ENCODE measurements at places on chromosomes 12 and 14. TPM values are rescaled to one million over a fixed set of nuclear protein-coding genes. Genes with fewer than 3 reads are reported as not detected.

The HAL gene
- polyA plus RNA-seq: 1.3 TPM

The GALNT9 gene
- 8.7 TPM for polyA plus RNA-seq

The B4GALNT3 gene
- polyA plus RNA-seq: 13.6 TPM

The PLA2G1B gene
- 0.65 TPM for polyA plus RNA-seq

The INHBE gene
- polyA plus RNA-seq: 0.55 TPM

The DHRS2 gene
- 29.0 TPM for polyA plus RNA-seq

The SDS gene
- 0.38 TPM for polyA plus RNA-seq

The PWP1 gene
- 51.9 TPM for polyA plus RNA-seq

The SYCP3 gene
- 1.5 TPM for polyA plus RNA-seq

The BDKRB2 gene
- polyA plus RNA-seq: 2.8 TPM

The ABCC9 gene
- 23.2 TPM for polyA plus RNA-seq

The IGFBP6 gene
- polyA plus RNA-seq: 11.2 TPM

GRCh38 chr12:122403831-122404230 lies 18.6 kb downstream of the CLIP1 start:
- no peak for DNase-seq

DNA sequence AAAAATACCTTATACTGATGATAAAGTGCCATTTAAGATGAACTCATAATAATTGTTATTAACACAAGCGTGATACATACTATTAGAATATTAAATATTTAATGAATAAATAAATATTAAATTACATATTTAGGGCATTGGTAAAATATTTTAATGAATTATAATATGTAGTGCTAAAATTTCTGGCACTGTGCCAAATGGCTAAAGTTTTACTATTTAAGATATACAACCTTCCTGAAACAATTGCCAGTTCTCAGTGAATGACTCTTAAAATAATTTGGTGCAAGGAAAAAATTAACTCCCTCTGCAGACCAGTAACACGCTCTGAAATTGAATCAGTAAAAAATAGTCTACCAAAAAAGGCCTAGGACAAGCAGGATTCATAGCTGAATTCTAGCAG lies 428.9 kb upstream of the ATXN7L3B start:
- no peak for DNase-seq

GRCh38 chr14:100187247-100187833 lies 27.9 kb upstream of the DEGS2 start:
- DNase-seq: no peak

- no peak for DNase-seq
These were observed 28.4 kb downstream of the SARNP start for GRCh38 chr12:55789171-55789570.

GRCh38 chr12:120851944-120852343 lies 52.2 kb downstream of the SPPL3 start:
- no peak for DNase-seq

- DNase-seq: no peak
These were observed 108.7 kb downstream of the GAS2L3 start for GRCh38 chr12:100682178-100682577.

GRCh38 chr14:88562532-88562830 lies 356 bp upstream of the ZC3H14 start:
- DNase-seq: no peak

DNA sequence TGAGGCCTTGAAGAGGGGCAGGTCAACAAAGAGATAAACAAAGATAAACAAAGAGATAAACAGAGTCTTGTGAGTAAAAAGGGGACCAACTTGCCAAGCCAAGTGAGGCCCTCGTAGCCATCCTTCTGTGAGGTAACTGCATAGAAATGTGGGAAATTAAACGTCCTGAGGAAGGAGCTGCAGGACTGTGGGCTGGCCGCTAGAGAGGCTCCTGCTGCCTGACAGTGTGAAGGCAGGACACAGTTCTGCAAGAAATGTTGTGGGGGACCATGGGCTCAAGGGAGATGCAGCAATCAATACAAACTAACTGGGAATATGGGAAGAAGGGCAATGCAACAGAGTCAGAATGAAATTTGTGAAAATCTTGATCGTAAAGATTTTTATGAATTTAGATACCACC lies 91.9 kb downstream of the SLC8A3 start:
- DNase-seq: no peak

GRCh38 chr12:111033281-111034082 lies 113.1 kb upstream of the MYL2 start:
- no peak for DNase-seq

- no peak for DNase-seq
These were observed 175.3 kb downstream of the DERA start for GRCh38 chr12:16086462-16086861.

DNA sequence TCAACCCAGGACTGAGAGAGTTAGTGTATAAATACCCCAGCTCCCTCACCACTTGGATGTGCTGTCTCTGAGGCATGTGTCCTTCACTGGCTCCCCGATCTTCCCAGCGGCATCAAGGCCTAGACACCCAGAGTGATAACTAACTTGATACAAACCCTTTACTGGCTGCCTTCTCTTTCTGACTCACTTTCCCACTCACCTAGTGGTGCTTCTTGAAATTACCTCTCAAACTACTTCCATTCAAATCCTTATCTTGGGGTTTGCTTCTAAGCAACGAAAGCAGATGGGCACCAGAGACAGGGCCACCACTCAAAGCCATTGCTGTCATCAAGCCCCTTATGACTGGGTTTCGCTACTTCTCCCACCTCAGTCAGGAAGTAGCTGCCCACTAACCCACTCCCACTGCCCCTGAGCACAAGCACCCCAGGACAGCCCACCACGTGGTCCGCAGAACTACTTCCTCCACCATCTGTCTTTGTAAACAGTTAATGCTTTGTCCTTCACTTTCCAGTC lies 17.2 kb downstream of the ZFP36L1 start:
- DNase-seq: no peak

DNA sequence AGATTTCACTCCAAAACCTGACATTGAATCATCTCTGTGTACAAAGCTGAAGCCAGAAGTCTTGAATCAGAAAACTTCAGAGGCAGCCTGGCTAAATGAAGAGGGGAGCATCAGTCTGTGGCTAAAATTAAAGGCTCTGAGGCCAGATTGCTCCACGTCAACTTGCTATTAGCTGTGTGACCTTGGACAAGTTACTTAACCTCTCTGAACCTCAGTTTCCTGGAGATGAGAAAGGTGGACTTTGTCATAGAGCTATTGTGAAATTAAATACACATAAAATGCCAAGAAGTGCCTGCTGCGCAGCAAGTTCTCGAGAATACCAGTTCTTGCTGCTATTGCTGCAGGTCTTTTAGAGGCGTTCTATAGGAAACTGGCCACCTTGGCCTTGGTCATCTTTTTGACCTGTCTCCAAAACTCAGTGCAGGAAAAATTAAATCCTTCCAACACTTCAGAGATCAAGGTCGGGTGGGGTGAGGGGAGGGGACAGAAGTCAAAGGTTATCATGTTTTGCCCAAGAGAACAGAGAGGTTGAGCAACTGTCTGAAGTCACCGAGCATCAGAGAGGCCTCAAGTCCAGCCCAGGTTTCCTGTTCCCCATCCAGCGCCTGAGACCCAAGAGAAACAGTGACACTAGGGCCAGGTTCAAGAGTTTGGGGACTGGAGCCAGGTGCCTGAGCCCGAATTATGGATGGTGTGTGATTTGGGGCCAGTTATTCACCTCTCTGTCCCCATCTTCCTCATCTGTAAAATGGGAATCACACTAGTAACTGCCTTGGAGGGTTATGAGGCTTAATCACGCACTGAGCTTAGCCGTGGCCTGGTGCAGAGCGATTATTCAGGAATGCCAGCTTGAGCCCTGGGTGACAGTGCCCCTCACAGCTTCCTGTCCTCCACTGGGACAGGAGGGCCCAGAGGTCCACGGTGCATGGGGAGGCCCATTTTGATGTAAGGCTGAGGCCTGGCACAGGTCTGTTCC lies 1.1 kb downstream of the SERPINA1 start:
- DNase-seq: no peak

DNA sequence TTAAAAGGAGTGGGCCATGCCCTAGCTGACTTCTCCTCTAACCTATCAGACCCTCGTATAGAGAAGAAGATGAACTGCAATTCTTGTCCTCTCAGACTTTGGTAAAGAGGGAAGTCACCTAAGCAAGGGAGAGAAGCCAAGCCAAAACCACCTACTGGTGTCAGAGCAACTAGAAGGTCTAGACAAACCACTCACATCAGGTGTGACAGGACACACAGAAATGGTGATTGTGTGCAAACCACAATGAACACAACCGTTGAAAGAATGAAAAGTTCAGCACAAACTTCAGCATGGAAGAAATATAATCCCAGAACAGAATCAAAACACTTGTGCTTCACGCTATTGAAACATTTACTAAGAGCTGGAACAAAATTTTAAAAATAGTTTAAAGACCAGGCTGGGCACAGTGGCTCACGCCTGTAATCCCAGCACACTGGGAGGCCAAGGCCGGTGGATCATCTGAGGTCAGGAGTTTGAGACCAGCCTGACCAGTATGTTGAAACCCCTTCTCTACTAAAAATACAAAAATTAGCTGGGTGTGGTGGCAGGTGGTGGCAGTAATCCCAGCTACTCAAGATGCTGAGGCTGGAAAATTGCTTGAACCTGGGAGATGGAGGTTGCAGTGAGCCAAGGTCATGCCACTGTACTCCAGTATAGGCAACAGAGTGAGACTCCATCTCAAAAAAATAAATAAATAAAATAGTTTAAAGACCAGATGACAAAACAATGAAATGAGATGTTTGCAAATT lies 56.2 kb upstream of the NTF3 start:
- DNase-seq: no peak

DNA sequence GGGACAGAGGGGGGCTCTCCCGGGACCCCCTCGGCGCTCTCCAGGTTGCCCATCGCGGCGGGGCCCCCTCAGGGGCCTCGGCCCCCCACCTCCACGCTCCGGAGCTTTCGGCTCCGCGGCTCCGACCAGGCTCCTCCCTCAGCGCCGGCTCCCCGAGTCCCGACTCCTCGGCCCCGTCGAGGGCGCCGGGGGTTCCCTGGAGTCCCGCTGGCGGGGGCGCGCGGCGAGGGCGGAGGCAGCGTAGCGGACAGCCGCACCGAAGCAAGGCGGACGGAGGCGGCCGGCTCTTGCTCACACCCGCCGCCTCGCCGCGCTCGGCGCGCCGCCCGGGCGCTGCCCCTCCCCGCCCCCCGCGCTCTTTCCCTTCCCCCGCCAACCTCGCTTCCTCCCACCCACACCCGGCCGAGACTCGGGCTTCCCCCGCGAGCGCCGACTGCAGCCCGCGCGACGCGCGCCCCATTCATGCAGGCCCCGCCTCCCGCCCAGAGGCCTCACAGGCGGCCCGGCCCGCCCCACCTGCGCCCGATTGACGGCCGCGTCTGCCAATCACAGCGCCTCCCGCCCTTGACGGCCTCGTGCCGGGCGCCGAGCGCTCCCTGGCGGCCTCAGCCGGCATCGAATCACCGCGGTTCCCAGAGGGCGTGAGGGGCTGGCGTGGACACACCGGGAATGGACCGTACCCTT lies at the start of gene FMNL3:
TSS of gene FMNL3 (minus strand) at position 278 of the 684 bp plus-strand sequence. CDS start at position 53, 225 bp downstream.
- DNase-seq: peak; percentile 90

DNA sequence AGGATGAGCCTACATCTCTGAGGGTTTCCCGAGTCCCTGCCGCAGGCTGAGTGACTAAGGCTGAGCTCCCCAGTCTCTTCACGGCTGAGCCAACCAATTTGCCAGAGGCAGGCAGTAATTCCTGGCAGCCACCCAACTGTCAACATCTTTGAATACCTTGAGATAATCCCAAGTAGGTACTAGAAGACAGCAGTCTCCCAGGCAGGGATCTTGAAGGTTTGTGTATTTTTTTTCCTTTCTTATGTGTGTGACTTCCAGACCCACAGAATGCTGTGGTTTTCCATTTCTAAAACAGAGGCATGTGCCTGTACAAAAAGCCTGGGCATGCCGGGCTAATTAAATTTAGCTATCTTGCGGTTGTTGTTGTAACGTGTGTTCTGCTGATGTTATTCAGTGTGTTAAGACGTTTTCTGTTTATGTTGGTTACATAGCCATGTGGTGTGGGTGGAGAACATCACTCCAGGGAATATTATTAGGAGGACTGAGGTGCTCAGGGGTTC lies 155.5 kb downstream of the ANO2 start:
- no peak for DNase-seq

DNA sequence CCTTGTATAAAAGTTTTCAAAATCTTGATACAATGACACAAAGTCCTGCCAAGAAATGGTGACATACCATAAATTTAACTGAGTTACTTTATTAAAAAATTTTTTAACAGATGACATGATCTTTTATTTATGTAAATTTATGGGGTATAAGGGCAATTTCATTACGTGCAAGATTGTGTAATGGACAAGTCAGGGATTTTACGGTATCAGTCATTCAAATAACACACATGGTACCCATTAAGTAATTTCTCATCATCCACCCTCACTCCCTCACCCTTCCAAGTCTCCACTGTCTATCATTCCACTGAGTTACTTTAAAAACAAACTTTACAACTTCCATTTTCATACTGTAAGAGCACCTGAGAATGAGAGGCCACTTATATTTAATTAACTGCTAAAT lies 37.4 kb downstream of the SPTLC2 start:
- DNase-seq: no peak

DNA sequence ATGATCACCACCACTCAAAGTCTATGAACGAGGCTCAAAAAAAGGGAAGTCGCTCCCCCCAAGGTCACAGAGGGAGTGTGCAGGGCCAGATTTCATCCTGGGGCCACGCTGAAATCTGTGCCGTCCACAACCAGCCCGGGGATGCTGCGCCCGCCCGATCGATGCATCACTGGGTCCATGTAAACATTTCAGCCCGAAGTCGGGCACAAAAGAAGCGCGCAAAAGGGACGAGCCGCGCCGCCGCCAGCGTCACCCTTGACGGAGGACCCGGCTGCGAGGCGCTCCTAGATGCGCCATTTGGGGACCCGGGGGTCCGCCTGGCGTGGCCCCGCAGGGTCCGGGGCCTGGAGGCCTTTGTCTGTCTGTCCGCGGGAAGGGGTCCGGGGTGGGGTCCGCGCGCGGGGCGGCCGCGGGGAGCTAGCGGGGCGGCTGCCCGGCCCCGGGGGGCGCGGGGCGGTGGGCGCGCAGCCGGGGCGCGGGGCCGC lies 503 bp downstream of the FBXO21 start:
- no peak for DNase-seq

- DNase-seq: no peak
These were observed 5.9 kb downstream of the PSEN1 start for GRCh38 chr14:73142216-73142615.

All from left renal cortex interstitium (tissue), 4 donors.